ENCODE measurements at places on chromosomes 11 and 22. TPM values are rescaled to one million over a fixed set of nuclear protein-coding genes. Genes with fewer than 3 reads are reported as not detected.

DNA sequence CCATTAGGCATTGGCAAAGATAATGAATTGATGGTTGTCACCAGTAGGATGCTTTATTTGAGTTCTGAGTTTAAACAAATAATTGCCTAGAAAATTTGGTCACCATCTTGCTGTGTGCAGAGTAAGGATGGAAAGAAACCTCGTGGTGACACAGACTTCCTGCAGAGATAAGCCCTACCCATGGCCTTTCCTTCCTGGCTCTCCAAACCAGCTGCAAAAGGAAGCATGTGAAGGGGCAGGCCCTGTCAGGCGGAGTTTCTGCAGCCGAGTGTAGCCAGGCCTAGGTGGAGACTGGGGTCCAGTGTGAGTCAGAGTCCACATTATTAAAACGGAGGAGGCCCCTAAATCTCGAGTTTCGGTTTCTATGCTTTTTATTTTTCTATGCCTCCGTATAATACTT is 83.1 kb upstream of the ADSL start:
- H3K27me3 ChIP-seq, result no peaks in the 10 kb centered on the region
- no peak for DNase-seq
- no peaks in the 10 kb centered on the region for H3K4me1 ChIP-seq
- no peak overlapping the region for H3K27ac ChIP-seq
- peaks cover 25% of the 10 kb centered on the region for H3K36me3 ChIP-seq

DNA sequence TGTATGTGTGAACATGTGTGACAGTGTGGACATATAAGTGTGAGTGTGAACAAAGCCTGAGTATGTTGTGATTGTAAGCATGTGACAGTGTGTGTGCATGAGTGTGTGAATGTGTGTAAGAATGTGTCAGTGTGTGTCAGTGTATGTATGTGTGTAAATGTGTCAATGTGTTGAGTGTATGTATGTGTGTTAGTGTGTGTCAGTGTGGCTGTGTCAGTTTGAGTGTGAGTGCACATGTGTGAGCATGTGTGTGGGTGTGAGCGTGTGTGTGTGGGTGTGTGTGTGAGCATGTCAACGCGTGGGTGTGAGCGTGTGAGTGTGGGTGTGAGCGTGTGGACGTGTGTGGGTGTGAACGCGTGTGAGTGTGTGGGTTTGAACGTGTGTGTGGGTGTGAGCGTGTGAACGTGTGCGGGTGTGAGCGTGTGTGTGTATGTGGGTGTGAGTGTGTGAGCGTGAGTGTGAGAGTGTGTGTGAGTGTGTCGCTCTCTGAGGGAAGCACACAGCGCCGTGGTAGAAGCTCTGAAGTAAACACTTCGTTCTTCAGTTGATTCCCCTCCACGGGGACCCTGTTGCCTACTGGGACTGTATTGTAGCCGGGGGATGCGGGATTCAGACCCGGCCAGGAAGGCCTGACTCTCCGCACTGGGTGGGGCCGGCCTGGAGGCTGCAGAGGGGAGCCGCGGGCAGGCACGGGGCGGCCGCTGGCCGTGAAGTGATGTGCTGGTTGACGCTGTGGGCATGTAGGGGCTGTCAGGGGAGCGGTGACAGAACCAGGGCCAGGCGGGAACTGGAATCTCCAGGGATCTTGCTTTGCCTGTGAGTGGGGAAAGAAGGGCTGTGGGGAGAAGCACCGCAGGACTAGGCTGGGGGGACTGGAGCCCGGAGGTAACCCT is 21.1 kb downstream of the RPS6KA4 start:
- H3K4me3 ChIP-seq, result no peak overlapping the region
- DNase-seq, result no peak
- no peaks in the 10 kb centered on the region for H3K27me3 ChIP-seq
- no peak overlapping the region for H3K27ac ChIP-seq
- H3K36me3 ChIP-seq, result no peaks in the 10 kb centered on the region

The CAPN1 gene
- 115 TPM for total RNA-seq

DNA sequence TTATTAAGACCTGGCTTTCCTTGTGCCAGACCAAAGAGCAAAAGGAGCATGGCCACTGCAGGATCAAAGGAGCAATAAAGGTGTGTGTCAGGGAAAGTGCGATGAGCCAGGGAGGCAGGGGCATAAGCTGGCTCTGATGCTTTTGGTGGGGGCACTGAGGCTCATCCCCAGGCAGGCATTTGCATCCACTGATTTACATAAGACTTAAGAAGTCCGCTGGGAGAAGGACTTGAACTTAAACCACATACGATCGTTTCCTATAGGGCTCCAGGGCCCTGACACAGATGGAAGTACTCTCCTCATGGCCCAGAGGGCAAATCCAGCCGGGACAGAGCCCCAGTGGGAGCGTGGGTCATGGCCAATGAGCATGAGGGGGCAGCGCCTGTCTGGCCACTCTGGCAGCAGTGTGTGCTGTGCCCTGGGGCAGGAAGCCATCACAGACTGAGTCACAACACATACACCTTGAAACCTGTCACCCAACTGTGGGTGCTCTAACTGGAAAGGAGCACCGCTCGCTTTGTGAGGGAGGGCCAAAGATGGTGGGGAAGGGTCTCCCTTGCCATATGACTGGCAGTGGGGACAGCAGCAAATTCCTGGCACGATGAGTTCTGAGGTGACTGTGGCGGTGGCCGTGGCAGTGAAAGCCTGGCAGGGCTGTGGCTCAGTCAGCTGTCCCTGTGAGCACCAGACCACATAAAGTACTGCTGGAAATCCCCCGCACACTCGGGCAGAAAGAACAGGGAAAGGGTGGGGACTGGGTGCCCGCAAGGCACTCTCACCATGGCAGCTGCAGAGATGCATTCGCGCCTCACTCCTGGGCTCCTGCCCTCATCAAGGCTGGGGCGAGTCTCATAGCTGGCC is 79.4 kb upstream of the LMO1 start:
- DNase-seq, result peak; percentile 67
- no peaks in the 10 kb centered on the region for H3K27me3 ChIP-seq
- H3K4me1 ChIP-seq, result peaks cover 17% of the 10 kb centered on the region
- H3K27ac ChIP-seq, result no peak overlapping the region

The RFPL1 gene
- total RNA-seq, result not detected

- H3K27ac ChIP-seq, result no peak overlapping the region
- H3K27me3 ChIP-seq, result no peaks in the 10 kb centered on the region
- H3K4me1 ChIP-seq, result peaks cover 15% of the 10 kb centered on the region
- no peaks in the 10 kb centered on the region for H3K36me3 ChIP-seq
Observed at GRCh38 chr11:62542750-62543567, 3.6 kb downstream of the AHNAK start.
